ENCODE measurements at places on chromosomes 3 and 15.

- peak; percentile 16 for DNase-seq
Observed at GRCh38 chr3:151268267-151269235, 9.8 kb downstream of the P2RY14 start.

DNA sequence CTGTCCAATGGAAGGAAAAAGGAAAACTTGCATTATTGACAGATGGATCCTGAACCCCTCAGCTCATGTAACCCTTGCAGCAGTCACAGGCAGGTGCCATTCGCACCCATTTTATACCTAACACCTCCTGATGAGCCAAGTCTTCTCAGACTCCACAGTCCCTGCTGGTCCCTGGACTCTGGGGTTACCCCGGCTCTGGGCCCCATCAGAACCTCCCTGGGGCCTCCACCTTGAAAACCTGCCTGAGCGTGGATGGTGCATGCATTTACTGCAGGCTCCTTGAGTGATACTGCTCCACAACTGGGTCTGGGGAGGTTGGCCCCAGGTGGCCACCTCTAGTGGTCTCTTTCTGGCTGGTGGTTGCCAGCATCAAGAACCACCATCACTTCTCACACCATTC lies 15.9 kb upstream of the DOCK3 start:
- no peak for DNase-seq

- no peak for DNase-seq
Observed at GRCh38 chr3:115487968-115488367, 135.3 kb upstream of the GAP43 start.

DNA sequence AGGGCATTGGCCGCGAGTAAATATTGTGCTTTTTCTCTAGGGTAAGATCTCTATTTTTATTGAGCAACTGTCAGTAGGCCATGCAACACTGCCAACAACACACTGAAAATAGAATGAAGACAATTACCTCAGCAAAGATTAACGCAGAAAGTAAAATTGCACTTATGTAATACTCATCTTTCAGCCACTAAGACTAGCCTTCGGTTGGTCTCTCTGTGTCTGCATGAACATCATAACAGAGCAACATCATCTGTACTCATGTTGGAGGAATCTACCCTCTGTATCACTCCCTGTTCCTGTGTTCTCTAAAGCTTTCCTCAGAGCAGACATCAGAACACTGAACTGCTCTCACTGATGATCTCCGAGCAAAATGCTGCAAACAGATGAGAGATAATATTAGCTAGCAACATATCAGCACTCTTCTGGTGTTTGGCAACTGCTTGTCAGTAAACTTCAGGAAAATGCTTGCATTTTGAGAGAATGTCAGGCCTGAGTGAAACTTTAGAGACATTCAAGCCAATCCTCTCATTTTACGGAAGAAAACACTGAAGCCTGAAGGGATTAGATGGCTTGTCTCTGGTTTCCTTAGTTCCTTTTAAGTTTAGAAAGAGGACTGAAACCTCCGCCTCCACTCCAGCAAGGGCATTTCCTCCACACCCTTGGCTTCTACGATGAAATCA lies 8.4 kb upstream of the LRRC3B start:
- DNase-seq: no peak

DNA sequence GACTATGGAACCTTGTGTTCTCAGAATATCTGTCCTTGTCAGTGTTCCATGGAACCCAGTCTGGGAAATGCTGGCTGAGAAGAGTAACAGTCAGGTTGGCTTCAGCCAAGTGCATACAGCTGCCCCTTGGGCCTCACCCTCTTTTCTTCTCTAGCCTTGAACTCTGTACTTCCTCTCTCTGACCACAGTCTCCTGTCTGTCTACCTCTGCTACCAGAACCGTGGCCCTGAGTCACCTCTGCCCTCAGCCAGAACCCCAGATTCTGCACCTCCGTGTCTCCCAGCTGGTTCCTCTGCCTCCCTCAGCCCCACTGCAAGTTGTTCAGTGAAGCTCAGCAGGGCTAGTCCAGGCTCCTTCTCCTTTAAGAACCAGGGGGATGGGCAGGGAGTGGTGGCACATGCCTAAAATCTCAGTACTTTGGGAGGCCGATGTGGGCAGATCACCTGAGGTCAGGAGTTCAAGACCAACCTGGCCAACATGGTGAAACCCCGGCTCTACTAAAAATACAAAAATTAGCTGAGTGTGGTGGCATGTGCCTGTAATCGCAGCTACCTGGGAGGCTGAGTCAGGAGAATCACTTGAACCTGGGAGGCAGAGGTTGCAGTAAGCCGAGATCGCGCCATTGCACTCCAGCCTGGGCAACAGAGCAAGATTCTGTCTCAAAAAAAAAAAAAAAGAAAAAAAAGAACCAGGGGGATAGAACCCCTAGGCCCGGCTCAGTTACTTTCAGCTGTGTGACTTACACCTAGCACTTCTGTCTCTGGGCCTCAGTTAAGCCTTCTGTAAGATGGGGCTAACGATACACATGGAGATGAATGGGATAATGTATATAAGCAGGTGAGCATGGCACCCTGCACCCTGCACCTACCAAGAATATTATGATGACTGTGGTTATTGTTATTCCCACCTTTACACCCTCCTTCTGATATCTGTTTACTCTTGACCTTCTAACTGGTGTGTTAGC lies 24.3 kb upstream of the TATDN2 start:
- no peak for DNase-seq

DNA sequence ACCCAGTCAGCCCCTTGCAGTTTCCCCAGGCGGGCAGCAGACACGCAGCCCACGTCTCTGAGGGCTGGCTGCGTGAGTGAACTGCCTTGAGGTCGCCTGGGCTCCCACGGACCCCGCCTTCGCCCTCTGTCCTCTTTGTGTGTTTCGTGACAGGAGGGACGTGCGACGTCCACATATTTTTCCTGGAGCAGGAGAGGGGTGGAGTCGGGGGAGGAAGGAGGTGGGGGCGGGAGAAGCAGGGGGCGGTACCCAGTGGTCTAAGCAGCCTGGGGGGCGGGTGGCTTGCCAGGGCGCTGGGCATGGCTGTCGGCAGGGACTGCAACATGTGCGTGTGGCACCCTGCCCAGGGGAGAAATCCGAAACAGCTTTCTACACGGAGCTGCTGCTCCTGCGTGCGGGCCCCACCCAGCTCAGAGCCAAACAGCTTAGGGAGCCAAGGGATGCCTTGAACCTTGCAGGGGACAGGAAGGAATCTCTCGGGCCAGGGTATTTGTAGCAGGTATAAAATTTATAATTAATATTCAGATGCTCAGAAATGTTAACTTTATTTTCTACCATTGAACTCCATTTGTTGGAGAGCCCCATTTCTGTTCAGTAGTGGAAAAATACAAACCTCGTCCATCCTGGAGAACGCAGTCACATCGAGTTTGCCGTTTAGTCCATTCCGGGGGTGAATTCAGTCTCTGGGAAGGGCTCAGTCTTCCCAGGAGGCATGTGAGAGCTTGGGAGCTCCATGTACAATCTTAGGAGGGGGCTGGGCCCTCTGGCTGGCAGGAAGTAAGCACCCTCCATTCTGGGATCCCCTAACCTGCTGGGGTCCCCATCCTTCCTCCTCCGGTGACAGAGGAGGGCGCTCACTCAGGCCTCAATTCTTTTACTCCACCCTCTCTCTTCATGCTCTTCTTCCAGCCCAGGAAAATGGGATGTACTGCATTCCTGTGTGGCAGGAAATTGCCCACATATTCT lies 79.1 kb upstream of the MEF2A start:
- DNase-seq: no peak

GRCh38 chr3:52783211-52783555 lies 5.8 kb downstream of the ITIH1 start:
- no peak for DNase-seq

DNA sequence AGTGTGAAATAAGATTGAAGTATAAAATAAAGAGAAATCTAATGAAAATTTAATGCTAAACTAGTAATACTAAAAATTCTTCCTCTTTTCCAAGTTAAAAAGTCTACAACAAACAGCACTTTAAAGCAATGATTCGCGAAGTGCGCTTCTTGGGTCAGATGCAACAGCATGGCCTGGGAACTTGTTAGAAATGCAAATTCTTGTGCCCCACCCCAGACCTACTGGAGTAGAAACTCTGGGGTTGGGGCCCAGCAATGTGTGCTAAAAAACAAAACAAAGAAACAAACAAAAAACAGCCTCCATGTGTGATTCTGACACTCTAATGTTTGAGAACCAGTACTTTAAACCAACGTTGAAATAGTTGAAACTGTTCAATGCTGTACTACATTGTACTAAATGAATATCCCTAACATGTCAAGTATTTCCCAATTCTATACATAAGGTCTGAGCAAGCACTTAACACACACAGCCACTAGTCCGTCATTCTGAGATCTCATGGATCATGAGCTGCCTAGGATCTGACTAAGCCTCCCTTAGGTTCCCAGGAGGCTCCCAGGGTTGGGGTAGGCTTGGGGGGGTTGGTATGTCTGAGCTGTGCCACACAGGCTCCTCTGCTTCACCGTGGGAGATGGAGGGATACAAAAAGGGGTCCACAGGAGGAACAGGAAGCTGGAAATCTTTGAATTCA lies 6.1 kb downstream of the RASGRP1 start:
- DNase-seq: no peak

GRCh38 chr3:178382449-178383061 lies 153.7 kb upstream of the KCNMB2 start:
- no peak for DNase-seq

DNA sequence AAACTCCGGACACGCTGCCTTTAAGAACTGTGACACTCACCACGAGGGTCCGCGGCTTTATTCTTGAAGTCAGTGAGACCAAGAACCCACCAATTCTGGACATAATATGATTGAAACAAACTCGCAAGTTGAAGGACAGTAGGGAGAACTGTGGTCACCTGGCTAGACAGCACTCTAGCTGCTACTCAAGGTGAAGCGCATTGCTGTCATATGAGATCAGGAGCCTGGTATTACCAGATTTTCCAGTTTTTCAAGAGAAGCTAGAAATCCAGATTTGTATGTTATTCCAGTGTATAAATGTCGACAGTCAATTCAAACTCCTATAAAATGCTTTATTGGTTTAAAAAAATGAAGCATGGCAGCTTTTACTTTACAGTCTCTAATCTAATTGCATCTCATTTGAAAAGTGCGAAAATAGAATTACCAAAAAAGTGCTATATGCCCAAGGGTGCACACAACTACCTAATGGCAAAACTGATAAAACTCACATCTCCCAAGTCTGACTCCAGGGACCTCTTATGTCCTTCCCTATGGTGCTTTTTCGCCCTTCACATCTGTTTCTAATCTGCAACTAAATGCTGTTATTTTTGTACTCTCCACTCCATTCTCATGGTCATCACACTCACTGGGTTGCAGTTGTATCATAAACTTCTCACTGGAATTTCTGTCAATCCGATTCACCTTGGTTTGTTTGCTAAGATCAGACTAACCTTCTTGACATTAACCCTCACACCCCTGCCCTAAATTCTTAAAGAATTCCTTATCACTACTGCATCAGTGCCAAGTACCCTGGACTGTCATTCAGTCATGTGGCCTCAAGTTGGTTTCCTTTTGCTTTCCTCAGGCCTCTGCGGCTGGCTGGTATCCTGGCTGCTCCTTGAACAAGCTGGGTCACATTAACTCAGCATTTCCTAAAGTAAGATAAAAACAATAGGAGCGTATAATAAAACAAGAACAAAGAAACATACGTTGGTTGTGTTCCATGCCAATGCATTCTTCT lies 31.5 kb upstream of the ARHGEF26 start:
- DNase-seq: no peak

All from stimulated activated CD8-positive, alpha-beta memory T cell treated with anti-CD3 and anti-CD28 coated beads, Interleukin-4, amount 100 ng/mL, for 24 hours (primary cell).